Cortex of kidney (tissue), 1 donor: ENCODE measurements at places on chromosomes 13 and 19.

DNA sequence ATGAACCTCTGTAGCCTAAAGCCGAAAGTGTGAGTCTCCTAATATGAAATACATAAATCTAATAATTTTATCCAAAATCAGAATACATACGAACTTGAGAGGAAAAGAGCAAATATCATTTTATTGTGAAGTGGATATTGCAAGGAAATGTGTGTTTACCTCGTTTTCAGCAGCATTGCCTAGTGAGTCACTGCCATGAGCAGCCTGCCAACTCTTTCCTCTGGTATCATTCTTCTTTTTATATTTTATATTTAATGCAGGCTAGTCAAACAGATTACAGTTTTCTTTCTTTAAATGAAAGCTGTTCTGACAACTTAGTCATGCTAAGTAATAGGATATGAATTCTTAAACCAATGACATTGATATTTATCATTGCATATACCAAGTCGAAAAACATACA, 44.2 kb downstream of the EDNRB start:
- DNase-seq: no peak

DNA sequence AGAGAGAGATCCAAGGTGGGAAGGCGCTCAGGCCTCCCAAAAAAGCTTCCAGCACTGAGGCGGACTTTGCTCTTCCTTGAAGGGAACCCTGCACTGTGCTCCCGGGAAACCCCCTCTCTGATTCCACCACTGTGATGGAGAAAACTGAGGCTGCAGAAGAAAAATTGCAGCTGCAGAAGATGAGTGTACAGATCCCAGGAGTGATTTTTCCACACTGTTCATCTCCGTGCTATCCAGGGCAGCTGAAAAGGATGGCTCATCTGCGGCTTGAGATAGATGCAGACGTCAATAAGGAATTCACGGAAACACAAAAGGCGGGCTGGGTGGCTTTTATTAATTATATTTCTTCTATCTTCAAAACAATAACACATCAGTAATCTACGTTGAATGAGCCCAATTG, 26.2 kb downstream of the CCNE1 start:
- DNase-seq: no peak

DNA sequence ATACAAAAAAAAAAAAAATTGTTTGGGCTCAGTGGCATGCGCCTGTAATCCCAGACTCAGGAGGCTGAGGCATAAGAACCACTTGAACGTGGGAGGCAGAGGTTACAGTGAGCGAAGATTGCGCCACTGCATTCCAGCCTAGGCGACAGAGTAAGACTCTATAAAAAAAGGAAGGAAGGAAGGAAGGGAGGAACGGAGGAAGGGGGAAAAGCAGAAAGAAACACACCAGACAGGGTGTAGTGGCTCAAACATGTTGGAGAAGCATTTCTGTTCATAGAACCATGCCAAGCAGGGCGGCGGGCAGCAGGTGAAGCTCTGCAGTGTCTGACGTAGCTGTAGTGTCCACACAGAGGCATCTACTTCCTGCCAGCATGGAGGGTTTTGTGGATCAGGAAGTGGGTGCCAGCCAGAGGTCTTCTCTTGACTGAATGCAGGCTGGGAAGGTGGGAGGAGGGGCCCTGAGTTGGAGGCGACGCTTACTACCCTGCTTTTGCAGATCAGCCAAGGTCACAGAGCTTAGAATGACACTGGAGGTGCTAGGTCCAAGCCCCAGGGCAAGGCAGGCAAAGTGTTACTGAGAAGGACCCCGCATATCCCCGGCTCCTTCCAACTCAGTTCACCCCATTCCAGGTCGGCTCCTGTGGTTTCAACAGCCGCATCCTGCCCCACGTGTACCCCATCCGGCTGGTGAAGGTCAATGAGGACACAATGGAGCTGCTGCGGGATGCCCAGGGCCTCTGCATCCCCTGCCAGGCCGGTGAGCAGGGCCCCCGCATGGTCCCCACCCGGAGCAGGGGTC, 11.6 kb upstream of the PGLS start:
- DNase-seq: no peak

DNA sequence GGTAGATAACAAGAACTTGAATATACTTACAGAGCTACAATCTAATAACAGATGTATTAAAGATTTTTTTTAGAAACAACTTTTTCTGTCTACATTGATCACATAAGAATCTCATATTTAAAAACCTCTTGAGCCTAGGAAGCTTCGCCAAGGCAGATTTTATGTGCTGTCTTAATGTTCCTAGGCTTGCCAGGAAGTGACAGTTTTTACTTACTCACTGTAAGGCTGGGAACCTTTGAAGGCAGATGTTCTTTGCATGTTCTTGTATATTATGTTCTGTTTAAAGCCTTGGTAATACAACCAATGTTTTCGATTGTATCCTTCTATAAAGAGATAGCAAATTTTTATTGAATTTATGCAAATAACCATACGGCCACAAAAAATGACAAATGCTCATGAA, 492.7 kb downstream of the GPC5 start:
- DNase-seq: no peak

DNA sequence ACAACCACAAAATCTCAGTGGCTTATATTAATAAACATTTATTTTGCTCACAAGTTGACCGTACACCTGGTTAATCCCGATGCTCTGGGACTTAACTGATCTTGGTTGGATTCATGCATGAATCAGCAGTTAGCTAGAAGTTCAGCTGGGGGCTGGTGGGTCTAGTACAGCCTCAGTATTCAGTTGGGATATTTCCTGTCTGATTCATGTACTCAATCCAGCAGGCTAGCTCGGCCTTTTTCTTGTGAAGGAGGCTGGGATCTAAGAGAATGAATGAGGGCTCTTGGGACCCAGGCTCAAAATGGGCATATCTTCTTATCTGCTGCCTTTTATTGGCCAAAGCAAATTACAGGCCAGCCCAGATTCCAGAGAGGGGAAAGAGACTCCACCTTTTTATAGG, 178.8 kb downstream of the KCTD12 start:
- no peak for DNase-seq

GRCh38 chr13:80239571-80240255, 101.2 kb downstream of the SPRY2 start:
- no peak for DNase-seq

GRCh38 chr13:98537740-98538139, 39.2 kb downstream of the STK24 start:
- no peak for DNase-seq

DNA sequence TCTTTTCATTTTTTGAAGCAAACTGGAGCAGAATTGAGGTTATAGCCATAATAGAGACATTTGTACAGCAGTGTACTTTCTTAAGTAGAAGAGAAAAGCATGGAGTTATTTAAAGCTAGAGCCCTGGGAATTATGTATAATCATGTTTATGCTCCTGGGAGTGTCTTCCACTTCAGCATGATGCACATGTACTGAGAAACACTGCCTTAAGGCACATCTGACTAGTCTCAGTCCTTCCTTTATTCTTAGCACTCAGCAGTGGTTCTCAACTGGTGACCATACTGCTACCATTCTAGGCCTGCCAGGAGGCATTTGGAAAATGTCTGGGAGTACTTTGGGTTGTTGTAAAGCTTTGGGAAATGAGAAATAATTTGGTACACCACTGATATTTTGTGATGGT, 45.8 kb downstream of the VWA8 start:
- no peak for DNase-seq

GRCh38 chr19:49680421-49681351, 3.6 kb downstream of the PRMT1 start:
- DNase-seq: no peak

DNA sequence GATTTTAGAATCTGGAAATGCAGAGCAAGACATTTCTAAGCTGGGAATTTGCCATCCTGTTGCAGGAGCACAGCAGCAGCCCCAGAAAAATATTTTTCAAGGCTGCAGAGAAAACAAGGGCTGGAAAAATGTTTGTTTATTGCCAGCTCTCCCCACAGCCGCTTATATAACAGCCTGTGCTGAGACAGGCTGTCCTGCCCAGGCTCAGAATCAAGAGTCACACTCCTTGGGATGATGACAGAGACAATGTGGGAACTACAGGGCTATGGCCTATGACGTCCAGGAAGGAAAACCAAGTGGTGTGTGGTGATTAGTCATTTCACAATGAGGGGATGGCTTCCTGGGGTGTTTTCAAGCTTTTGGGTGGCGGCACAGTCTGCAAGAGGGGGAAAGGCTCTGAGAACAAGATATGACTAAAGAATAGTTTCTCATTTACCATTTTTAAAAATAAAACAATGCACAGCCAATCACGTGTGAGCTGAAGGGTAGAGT, 136.3 kb upstream of the SERP2 start:
- DNase-seq: no peak

DNA sequence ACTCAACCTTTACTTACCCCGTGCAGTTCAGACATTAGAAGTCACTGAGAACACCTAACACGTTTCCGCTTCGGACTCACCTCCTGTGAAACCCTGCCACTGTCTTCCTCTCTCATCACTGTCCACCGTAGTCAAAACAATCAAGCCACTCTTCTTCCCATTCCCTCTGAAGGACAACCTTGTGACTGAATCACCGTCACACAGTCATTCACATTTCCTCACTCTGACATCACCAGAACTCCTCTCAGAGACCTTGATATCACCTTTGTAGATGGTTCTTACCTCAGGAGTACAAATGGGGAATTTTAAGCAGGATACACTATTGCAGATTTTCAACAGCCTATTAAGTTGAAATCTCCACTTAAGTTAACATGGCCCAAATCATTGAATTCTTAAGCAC, 1.3 kb upstream of the KBTBD6 start:
- DNase-seq: no peak

- no peak for DNase-seq
Observed at GRCh38 chr13:28991764-28992163, 171.6 kb downstream of the MTUS2 start.

DNA sequence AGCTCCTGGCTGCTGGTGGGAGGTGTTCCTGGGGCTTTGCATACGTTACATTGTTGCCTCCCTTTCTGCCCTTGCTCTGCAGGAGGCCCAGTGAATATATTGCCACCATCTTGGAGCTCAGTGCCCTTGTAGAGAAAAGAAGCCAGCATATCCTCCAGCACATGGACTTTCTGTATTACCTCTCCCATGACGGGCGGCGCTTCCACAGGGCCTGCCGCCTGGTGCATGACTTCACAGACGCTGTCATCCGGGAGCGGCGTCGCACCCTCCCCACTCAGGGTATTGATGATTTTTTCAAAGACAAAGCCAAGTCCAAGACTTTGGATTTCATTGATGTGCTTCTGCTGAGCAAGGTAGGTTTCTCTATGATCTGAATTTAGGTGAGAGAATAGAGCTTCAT, 10.5 kb downstream of the CYP4F12 start:
- DNase-seq: no peak

GRCh38 chr13:20988909-20989655, 72.3 kb downstream of the LATS2 start:
- no peak for DNase-seq

DNA sequence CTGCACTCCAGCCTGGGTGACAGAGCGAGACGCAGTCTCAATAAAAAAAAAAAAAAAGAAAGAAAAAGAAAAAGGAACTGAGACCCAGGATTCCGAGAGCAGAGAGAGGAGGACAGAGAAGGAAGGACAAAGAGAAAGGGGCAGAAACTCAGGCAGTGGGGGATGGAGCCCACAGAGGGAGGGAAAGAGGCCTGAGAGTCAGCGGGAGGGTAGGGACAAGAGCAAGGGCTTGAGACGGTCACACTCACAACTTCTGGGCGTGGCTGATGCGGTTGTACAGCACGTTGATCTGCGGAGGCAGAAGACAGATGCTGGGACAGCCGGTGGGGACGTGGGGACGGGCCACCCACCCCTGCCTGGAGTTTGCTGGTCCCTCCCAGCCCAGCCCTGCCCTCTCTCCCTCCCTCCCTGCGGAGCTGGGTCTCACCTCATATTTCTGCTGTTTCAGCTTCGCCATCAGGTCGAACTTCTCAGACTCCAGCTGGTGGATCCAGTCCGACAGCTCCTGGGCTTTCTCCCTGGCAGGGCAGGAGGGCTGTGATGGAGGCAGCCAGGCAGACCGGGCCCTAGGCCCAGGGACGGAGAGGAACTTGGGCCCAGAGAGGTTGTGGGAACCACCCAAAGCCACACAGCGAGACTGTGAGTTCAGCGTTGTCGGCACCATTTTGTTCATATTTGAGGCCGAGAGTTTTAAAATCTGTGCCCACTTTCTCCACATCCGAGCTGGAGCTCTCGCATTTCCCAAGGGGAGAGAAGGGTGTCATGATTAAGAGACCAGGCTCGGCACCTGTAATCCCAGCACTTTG, 15.2 kb downstream of the TNNT1 start:
- DNase-seq: no peak

GRCh38 chr13:104310861-104311260, 1244.6 kb upstream of the SLC10A2 start:
- DNase-seq: no peak

- DNase-seq: no peak
Observed at GRCh38 chr13:40922437-40923040, 96.6 kb downstream of the ELF1 start.

GRCh38 chr13:26910754-26911465, 150.3 kb upstream of the GPR12 start:
- DNase-seq: no peak

GRCh38 chr19:21765151-21765550, 2.2 kb downstream of the ZNF100 start:
- DNase-seq: no peak

DNA sequence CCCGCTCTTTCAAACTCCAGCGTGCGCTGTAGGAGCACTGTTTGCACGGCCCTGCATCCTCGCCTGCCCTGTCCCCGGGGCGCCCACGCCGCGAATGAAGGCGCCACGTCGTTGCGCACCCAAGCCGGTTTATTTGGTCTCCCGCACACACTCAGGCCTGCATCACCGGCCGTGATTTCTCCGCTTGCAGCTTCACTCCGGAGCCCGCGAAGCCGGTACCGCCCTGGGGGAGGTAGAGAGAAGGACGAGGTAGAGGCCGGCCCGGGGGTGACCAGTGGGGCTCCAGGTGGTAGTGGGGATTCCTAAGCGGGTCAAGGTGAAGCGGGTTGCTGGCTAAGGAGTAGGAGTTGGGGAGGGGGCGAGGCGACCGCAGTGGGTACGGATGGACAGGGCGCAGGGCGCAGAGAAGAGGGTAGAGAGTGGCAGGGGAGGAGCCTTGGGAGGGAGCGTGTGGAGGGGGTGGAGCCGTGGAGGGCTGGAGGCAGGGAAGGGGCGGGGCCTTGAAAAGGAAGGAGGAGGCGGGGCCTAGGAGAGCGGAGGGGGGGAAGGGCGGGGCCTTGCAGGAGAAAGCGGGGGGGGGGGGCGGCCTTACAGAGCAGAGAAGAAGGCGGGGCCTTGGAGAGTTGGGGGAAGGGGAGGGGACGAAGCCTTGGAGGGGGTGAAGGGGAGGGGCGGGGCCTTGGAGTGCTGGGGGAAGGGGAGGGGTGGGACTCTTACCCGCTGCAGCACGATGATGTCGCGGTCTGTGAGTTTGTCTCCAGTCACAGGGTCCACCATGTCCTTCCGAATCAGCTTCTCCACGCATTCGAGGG, 24.6 kb downstream of the NOSIP start:
- DNase-seq: no peak

DNA sequence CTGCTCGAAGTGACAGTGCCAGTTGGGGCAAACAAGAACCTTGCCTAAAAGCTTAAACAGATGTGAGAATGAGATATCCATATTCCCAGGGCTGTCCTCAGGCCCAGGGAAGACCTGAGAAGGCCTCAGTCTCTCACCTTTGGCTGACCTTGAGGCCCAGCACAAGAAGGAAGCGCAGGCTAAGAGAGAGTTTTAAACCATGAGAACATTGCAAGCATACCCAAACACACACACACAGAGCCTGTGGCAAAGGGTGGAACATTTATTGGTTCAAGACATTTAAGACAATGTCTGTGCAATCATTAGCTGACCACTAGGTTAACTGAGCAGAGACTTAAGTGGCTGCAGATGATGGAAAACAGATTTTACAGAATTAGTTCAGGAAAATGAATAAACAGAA, 248.2 kb downstream of the NBEA start:
- DNase-seq: no peak
